NCI-H2081 (cell line): ENCODE measurements at places on chromosomes 1 and 21.

DNA sequence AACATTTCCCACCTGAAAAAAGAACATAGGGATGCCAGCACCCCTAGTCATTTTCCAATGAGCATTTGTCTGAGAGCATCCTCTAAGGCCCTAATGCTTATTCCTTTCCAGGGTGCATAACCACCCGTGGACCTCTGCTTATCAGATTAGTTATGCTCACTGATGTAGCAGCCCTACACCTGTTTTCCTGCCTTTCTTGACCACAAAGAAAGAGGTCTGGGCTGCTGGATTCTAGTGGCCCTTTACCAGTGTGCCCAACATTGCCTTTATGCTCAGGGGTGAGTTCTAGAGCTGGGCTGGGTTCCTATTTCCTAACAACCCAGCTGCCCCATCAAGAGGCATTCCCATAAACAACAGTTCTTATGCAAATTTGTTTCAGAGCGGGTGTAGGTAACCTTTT, 20.3 kb upstream of the PM20D1 start:
- no peak for DNase-seq

DNA sequence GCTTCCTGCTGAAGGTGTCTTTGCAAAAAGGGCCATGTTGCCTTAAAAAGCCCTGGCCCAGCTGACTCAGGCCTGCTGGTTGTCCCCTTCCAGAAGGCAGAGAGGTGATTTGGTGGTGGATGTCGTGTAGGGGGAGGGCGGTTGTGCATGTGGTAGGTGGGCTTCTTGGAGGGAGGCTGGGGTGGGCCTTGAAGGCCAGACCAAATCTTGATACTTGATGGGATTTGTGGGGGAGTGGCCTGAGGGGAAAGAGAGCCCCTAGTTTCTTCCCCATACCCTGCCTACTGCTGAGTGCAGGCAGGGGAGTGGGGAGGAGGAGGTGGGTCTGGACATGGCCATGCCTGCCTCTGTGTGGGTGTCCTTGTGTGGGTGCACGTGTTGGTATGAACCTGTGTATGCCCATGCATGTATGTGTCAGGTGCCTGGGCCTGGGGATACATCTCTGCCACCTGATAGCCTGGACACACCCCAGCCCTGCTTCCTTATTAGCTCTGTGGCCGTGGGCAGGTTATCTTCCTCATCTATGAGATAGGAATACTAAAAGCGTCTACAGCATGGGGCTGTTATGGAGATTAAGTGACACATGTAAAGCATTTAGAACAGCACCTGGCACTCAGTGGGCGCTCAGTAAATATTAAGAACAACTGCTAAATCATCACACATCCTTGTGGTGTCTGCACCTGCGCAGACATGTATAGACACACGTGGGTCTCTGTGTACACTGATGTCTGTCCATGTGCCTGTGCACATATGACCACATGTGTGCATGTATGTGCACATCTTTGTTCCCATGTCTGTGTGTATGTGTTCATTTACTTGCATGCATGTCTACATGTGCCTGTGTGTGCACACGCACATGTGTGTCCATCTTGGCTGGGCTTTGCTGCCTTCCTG, 17.0 kb downstream of the FAM151A start:
- peak; percentile 48 for DNase-seq

DNA sequence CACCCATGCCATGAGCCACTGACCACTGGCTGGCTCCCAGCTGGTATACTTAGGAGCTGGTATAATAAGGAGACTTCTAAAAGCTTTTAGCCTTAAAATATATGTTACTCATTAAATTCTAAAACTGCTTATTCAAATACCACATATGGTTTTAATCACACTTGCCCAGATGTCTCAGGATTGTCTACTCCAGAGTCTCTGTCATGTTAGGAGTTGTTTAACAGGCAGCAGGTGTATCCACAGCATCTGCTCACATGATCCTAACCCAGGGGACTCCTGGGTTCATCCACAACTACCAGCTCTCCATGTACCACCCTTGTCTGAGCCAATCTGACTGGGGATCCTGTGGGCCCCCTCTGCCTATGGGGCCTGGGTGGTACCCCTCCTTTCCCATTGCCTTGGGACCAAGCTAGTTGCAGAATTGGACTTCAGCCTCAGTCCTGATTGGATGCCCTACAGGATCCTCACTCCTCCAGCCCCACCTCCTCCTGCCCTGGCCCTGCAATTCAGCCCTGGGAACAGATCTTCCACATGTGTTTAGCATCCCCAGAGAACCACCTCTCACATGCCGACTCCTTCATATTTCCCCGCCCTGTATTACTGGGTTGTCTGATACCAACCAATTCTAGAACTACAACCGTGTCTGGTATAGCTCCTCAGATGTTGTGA, 61.3 kb downstream of the BCAR3 start:
- DNase-seq = no peak

DNA sequence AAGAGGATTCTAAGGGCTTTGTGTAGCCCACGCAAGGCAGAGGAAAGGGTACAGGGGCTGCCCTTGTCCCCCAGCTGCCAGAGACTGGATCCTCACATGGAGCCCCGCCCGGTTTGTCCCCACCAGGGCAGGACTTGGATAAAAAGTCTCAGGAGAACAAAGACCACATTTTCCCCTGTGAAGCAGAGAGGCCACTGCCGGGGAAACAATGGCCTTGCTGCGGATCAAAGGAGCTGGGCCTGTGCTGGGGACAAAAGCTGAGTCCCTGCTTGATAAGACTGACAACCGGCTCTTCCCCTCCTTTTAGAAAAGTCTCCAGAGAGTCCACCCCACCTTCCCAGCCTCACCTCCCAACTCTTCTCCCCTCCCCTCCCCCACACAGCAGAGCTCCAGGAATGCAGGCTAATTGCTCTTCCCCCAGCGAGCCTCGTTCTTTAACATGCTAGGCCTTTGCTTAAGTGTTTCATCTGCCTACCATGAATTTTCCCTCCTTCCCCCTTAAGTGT, 142.4 kb downstream of the PLPP3 start:
- DNase-seq = no peak

GRCh38 chr1:9882945-9883303, 27.1 kb downstream of the CTNNBIP1 start:
- no peak for DNase-seq

DNA sequence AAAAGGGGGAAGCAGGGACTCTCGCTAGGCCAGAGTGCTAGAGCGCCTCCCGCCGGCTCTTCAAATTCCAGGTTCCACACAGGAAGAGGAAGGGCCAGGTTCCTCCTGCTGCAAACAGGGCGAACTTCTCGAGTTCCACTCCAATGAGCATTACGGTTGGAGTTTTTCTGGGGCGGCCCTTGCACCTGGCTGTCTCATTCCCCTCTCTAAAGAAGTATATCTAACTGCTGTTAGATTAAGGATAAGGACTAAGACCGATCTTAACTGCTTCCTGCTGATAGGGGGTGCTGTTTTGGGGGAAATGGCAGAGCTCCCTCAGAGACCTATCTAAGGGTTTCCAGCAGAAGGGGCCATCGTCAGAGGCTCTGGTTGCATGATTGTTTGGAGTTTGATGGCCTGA, 138.0 kb downstream of the RABGAP1L start:
- DNase-seq = no peak

- no peak for DNase-seq
These were observed 17.5 kb downstream of the SLC26A9 start for GRCh38 chr1:205925736-205926135.

- DNase-seq = no peak
These were observed 654.5 kb downstream of the MATN1 start for GRCh38 chr1:30068787-30069472.

- DNase-seq = no peak
These were observed 37.6 kb downstream of the UMODL1 start for GRCh38 chr21:42108554-42109340.

DNA sequence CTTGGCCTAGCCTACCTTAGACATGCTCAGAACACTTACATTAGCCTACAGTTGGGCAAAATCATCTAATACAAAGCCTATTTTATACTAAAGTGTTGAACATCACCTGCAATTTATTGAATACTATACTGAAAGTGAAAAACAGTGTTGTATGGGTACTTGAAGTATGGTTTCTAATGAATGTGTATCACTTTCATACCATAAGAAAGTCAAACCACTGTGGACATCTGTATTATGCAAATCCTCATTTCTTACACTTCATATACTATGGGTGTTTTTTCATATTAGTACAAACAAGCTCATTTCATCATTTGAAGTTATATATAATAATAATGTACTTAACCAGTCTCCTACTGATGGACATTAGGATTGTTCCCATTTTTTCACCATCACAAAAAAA, 41.2 kb downstream of the TDRD5 start:
- no peak for DNase-seq

DNA sequence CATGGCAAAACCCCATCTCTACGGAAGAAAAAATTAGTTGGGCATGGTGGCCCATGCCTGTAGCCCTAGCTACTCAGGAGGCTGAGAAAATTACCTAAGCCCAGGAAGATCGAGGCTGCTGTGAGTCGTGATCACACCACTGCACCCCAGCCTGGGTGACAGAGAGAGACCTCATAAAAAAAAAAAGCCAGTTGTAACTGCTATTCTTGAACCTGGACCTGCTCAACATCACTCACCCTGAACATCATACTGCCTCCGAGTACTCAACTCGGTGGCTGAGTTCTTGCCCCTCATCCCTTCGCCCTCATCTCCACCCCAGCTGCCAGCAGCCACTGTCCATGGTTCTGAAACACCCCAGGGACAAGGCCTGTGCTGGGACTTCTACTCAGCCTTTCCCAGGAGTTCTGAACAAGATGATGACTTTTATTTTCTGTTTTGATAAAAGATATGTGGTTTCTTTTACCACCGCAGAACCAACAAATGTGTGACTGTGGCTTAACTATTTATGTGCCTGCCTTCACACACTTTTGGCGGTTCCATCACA, 5.4 kb upstream of the DISP3 start:
- no peak for DNase-seq

GRCh38 chr1:67651031-67651430, 34.0 kb upstream of the GADD45A start:
- DNase-seq = no peak

GRCh38 chr1:17507915-17508314, 31.6 kb upstream of the ARHGEF10L start:
- no peak for DNase-seq

DNA sequence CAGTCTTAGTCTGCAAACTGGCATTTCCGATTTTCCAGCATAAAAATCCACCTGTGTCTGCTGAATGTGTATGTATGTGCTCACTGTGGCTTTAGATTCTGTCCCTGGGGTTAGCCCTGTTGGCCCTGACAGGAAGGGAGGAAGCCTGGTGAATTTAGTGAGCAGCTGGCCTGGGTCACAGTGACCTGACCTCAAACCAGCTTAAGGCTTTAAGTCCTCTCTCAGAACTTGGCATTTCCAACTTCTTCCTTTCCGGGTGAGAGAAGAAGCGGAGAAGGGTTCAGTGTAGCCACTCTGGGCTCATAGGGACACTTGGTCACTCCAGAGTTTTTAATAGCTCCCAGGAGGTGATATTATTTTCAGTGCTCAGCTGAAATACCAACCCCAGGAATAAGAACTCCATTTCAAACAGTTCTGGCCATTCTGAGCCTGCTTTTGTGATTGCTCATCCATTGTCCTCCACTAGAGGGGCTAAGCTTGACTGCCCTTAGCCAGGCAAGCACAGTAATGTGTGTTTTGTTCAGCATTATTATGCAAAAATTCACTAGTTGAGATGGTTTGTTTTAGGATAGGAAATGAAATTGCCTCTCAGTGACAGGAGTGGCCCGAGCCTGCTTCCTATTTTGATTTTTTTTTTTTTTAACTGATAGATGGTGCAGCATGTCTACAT, 2.5 kb upstream of the OLFML3 start:
- DNase-seq = no peak

DNA sequence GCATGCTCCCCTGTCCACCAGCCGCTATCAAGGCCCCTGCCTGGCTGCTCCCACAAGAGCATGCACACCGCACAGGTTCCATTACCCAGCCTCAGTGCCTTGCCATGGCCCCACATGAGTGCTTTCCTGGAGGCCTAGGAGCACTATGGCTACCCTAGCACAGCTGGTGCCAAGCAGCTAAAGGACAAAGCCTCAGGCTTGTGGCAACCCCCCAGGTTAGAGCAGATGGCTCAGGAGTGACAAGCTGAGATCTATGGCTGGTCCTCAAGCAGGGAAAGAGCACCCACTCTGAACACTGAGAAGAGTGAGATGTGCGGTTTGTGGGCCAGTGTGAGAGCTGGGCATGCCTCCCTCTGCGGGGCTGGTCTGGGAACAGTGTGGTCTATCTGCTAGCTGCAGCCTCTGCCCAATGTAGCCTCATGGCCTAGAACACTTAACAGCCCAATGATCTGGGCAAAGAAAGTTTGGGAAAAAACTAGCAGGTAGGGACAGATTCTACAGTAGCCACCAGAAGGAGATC, 129.8 kb downstream of the VAV3 start:
- DNase-seq = no peak

DNA sequence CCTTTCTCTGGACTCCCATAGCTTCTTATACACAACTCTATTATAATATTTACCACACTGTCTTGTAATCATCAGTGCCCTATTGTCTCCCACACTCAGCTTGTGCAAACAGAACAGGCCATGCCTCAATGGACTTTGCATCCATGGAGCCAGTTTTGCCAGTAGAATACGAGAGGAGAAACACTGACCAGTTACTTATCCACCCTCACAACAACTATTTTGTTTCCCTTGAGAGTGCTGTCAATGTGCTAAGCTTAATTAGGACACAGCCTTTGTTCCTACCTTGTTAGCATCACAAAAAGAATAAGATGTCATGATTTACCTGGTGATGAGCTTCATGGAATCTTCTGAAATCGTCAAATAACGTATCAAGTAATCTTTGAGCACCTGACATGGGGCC, 18.1 kb upstream of the LRRC52 start:
- no peak for DNase-seq

DNA sequence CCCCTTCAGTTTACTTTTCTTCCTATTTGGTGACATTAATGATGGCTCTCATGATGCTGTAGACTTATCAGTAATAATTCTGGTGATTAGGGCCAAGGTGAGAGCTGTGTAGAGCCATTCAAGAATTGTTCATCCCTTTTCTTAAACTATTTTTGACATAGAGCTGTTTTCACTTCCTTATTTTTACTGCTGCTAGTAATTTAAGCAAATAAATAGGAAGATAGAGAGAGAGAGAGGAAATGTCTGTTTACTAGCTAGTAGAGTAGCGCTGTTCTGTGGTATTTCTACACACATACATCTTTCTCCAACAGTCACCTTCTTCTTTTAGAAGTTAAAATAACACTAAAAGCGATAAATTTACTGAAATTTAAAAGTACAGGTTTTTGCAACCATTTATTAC, 678.0 kb upstream of the ZP4 start:
- no peak for DNase-seq

DNA sequence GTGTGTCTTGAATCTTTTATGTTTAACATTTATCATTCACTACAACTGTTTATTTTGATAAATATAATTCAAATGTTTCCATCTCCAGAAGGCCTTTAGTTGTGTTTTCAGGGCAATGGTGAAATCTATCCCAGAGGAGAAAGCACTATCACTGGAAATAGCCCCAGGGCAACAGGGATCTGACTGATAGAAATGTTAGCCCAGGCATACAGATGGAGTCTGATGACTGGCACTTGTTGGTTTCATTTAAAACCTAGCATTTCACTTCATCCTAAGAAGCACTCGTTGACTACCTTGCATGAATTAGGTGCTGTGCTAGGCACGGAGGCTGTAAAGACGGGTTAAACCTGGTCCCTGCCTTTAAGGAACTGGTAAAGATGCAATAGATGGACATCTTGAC, 103.1 kb downstream of the C1orf21 start:
- peak; percentile 4 for DNase-seq

- DNase-seq = no peak
These were observed 1.5 kb upstream of the RUNX1 start for GRCh38 chr21:35050348-35051286.
